ENCODE measurements at places on chromosomes 2 and 18.

- no peak for DNase-seq
Observed at GRCh38 chr2:45945302-45945717, 293.8 kb downstream of the PRKCE start.

- DNase-seq: no peak
Observed at GRCh38 chr2:27003007-27003406, 29.8 kb upstream of the TMEM214 start.

GRCh38 chr2:139045524-139045923 lies 265.3 kb upstream of the NXPH2 start:
- no peak for DNase-seq

- no peak for DNase-seq
Observed at GRCh38 chr2:176445956-176446355, 176.7 kb downstream of the MTX2 start.

DNA sequence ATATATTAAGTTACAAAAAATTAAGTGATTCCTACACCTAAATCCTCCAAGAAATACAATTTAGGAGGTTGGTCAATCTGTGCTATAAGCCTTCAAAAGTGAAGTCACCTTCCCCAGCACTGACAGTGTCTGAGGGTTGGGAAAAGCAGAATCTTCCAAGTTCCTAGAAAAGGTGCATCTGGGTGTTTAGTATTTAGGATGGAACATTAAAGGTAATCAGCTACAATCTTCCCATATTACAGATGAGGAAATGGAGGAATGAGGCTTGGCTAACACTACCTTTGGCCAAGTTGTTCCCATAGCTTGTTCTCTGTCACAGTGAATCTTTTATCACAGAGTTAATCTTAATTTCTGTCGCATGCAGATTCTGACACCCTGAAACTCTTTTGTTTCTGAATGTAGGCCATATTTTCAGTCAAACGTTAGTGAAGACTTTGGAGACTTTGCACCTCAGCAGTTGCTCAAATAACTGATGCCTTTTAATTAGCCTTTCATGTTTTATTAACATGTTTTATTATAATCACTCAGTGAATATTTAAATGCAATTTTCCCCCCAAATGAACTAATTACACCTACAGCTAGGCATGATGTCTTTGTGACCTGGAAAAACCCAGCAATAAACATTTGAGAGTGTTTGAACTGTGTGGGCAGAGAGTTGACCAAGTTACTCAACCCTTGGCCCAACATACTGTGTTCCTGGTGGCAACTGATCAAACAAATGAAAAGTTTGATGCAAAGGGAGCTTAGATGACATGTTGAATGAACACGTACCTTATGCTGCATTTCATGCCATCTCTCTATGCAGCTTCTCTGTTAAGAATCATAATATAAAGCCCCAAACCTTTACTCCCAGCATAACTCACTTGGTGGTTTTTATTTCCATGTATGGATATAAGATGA lies 17.6 kb downstream of the FN1 start:
- DNase-seq: no peak

GRCh38 chr2:160457588-160457987 lies 36.0 kb downstream of the RBMS1 start:
- DNase-seq: no peak

DNA sequence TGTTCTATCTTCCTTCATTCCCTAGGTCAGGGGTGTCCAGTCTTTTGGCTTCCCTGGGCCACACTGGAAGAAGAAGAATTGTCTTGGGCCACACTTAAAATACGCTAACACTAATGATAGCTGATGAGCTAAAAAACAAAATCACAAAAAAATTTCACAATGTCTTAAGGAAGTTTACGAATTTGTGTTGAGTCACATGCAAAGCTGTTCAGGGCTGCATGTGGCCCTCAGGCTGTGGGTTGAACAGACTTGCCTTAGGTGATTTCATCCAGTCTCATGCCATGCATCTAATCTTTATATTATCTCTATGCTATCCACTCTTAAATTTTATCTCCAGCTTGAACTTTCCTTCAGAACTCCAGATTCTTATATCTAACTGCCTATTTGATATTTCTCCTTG lies 80.1 kb downstream of the CCDC85A start:
- DNase-seq: no peak

DNA sequence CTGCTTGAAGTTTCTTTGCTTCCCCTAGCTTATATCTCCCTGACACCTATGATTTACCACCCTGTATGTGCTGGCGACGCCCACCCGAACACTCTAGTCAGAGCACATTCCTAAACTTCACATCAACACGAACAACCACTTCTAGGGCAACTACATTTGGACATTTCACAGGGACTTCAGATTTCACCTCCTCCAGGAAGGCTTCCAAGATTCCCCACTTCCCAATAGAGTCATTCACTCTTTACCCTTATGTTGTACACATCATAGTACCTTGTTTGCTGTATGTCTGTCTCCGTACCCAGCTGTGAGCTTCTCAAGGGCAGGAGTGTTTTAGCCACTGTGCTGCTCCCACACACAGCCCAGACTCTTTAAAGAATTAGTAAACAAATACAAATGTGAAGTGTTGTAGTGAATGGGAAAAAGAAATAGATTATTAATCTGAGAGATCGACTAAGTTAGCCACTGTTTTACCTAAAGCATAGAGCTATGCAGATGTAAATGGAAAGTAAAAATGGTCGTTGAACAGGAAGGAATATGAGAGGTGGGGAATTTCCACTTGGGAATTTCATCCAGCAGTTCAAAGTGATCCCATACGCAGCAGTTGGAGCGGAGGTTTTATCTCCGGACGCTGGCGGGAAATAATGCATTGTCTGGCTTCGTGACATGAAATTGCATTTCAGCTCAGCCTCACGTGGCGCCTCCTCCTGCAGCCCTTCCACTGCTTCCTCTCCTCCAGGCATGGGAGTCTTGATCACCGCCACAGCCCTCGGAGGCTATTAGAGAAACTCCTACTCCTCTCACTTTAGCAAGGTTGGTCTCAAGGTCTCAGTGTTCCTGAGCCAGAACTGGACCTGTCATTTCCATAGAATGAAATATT lies 233.4 kb upstream of the COPS8 start:
- DNase-seq: no peak

GRCh38 chr2:127615511-127616166 lies 30.3 kb upstream of the GPR17 start:
- no peak for DNase-seq

DNA sequence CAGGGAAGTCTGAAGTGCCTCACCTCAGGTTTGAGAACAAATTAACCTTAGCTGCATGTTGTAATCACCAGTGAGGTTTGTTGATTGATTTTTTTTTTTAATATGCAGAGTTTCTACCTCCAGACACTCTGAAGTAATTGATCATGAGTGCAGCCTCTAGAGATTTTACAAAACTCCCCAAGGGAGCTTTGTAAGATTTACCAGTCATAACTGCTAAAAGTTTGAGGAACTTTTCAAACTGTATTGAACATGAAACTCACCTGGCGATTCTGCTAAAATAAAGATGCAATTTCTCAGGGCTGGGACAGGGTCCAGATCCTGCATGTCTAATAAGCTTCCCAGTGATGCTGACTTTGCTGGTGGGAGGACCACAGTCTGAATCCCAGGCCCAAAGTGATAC lies 339.6 kb upstream of the DCC start:
- no peak for DNase-seq

DNA sequence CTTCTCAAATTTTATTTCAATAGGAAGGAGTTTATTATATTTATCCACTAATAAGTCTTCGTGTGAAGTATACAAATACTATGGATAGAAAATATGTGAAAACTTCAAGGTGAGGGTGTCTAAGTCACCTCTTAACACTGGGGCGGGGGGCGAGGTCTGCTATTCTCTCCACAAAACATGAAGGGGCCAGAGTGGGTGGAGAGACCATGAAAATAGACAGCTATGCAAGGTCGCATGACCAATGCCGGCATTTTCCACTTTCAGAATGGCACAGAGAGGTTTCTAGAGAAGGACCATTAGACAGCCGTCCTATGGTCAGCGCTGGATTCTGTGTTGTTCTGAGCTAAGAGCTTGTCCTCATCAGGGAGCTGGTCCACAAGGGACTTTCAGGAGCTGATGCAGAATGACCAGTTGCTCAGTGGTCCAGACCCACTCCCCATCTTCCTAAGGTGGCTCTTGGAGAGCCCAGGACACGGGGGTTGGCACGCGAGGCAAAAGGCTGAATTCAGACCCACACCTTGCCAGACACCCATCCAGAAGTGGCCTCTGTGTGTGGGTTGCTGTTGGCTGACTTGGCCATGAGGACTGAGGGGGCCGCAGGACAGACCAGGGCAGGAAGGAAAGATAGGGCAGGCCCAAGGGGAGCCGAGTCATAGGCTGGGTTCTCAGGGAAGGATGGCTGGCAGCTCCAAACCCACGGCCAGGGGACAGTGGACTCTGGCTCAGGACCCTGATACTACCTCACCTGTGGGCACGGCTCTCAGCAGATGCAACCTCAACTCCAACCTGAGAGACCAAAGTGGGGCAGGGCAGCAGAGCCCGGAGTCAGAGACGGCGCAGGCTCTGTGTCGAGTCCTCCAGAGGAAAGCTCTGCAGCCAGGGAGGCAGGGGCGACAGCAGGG lies 69.8 kb downstream of the NDUFA10 start:
- no peak for DNase-seq

DNA sequence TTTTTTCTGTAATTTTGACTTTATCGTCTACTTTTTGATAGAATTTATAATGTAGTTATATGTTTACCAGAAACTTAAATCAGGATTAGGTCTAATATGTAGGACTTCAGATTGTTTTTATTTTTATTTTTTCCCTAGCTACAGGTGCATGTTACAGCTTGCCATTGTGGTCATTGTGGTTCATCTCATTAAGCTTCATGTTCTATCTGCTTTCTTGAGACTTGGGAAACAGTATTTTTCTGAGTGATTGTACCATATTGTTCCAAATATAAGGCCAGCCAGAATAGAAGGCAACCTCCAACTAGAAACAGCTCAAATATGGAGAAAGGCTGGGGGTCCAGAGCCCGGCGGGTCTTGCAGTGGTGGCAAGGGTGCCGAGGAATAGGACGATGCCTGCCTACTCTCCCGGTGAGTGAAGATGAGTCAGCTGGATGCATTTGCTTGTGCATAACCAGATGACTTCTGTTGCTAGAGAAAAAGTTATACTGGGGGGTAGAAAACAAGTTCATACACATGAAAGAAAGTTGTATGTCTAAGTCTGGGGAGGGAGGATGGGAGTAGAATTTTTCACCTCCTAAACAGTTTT lies 188.4 kb downstream of the CCDC85A start:
- DNase-seq: no peak

- DNase-seq: no peak
Observed at GRCh38 chr2:201130524-201131186, 14.7 kb downstream of the CFLAR start.

DNA sequence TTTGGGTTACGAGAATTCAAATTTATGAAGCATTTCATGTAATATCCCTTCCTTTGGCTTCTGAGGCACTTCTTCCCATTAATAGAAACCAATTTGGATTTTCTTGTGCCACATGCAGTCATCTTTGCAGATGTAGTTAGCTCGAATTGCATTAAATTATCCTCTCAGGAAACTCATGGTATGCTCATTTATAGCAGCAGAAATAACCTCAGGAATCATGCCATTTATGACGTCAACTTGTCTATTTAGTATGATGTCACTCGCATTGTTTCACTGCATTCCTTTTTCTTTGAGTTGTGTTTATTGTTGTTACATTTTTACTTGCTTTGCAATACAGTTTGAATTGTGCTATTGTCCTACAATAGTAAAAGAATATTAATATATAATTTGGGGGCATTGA lies 163.8 kb downstream of the RBM43 start:
- no peak for DNase-seq

DNA sequence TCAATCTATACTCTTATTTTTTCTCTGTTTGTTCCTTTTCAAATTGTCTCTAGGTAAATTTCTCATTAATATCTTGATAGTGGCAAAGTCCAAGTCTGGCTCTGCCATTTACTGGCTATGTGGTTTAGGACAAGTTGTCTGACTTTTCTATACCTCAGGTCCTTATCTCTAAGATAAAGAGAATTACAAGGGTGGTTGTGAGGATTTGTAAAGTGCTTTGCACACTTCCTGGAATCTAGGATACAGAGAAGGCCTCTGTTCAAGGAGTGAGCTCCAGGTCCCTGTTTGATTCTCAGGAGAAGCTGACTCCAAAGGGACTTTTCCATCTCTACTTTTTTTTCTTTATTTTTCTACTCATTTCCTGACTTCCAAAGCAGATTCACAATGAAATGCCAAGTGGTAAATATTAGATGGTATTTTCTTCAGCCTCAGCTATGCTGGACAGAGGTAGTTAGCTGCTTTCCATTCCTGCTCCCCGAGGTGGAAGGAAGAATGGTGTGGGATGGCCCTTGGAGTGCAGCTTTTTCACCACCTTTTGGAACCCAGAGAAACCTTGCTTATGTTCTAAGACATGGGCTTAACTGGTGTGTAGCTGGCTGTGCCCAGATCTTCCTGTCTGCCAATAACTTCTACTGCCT lies 90.5 kb downstream of the GALNT1 start:
- DNase-seq: no peak

DNA sequence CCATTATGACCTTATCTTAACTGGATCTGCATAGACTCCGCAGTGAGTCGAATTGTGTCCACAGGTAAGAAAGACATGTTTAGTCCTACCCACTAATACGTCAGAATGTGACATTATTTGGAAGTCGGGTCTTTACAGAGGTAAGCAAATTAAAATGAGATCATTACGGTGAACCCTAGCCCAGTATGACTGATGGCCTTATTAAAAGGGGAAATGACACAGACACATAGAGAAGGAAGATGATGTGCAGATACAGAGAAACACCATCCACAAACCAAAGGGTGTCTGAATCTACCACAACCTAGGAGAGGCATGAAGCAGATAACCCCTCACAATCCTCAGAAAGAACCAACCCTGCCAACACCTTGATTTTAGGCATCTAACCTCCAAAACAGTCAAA lies 135.6 kb downstream of the GALNT1 start:
- no peak for DNase-seq

DNA sequence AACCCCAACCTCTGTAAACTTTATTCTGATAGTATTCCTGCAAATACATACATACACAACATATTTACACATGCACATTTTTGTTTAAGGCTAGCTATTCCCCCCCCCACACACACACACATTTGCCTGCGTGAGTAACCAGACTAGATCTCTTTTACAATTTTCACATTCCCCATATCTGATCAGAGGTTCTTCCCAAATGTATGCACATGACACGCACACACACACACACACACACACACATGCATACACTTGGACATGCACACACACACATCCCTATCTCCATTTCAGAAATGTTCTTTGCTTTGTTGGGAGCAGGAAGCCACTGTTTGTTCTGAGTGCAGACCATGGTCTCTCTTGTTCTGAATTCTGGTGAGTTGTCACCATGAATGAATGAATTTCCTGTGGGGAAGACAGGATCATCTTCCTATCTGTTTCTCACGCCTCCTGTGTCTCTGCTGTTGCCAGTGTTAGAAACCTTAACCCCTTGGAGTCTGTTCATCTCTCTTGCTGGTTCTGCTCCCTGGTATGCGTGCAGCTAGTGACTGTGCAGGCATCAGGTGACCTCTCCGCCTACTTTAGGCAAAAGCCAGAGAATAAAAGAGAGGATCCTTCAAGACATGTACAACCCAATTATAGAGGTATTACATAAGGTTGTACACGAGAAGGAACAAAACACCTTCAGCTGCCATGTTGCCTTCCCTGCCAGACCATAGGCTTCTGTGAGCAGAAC lies 251.0 kb upstream of the RAB12 start:
- DNase-seq: no peak

Data from stimulated activated CD4-positive, alpha-beta T cell treated with anti-CD3 and anti-CD28 coated beads, TNF-alpha, amount 100 ng/mL, for 1 hour (primary cell).